Muscle of back (tissue), 13 donors: ENCODE measurements at places on chromosomes 5 and 9. TPM values are rescaled to one million over a fixed set of nuclear protein-coding genes. Genes with fewer than 3 reads are reported as not detected.

DNA sequence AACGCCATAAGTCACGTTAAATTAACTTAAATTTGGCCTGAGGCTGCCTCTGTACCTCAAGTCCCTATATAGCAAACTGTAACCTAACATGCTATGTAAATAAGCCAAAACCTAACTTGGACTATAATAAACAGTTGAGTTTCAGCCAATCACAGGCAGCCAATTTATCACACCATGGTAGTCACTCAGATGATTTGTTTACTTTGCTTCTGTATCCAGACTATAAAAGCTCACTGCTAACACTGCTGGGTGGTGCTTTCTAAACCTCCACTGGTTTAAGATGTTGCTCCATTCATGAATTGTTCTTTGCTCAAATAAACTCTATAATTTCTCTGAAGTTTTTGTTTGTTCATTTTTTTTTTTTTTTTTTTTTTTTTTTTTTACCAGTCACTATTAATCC is 62.8 kb downstream of the TRPM3 start:
- no peak for DNase-seq

DNA sequence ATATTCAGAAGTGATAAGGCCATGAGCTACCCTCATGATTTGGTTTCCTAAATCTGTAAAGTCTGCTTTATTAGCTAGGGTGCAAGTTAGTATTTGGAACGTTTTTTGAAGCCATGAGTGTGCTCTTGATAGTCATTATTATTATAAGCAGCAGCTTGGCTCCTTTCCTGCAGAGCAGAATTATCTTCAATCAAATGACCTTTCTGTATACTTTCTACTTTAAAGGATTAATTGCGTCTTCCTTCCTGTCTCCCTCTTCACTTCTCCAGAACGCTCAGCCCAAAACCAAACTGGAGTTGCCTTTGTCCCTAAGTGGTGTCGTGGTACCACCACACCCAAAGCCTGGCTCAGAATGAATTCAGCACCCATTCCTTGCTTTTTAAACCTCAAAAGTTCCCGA is 211.3 kb downstream of the ARHGAP26 start:
- DNase-seq: no peak

DNA sequence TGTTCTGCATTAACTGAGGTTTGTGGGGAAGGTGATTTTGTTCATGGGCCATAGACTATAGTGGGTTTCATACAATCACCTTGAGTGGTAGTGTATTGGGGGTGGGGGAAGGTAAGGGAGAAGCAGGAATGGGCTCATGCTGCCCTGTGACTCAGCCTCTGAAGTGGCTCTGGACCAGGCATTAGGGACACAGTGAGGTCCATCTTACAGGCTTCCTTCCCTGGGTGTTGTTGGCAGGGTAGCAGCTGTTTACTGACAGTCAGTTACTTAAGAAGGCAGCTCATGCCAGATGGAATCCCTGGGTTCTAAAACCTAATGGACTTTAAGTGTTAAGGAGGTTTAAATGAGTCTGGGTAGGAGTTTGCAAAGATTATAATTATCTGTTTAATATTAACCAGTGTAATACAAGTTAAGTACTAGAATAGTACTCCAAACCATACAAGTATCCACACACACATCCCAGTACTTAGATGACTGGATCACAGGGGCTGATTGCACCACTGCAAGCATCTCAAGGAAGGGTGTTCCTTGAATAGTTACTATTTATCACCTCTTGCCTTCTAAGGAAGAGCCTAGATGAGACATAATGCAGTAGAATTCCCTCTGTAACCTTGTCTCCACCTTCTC is 59.3 kb downstream of the CAST start:
- no peak for DNase-seq

DNA sequence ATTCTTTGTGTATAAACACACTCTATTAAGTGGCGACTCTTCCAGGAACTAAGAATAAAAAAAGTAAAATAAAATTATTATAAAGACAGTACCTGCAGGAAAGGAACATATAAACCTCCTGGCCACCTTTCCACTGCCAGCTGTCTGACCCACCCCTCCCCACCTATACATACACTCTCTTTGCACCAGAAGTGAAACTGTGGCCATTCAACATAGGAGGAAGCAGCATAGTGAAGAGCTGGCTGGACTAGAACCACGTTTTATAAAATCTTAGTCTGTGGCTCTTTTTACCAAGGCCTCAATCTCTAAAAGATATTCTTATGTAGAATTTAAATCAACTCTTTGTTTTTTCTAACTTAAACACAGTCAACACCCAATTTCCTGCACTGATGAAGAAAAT is 289.6 kb downstream of the GABRB2 start:
- DNase-seq: no peak

LHFPL2 gene
- 61.8 TPM for polyA plus RNA-seq
